ENCODE measurements at places on chromosomes 1 and 21. TPM values are rescaled to one million over a fixed set of nuclear protein-coding genes. Genes with fewer than 3 reads are reported as not detected.
A peak's percentile ranks its signal among the peaks of the same experiment; 100 is the strongest.

DNA sequence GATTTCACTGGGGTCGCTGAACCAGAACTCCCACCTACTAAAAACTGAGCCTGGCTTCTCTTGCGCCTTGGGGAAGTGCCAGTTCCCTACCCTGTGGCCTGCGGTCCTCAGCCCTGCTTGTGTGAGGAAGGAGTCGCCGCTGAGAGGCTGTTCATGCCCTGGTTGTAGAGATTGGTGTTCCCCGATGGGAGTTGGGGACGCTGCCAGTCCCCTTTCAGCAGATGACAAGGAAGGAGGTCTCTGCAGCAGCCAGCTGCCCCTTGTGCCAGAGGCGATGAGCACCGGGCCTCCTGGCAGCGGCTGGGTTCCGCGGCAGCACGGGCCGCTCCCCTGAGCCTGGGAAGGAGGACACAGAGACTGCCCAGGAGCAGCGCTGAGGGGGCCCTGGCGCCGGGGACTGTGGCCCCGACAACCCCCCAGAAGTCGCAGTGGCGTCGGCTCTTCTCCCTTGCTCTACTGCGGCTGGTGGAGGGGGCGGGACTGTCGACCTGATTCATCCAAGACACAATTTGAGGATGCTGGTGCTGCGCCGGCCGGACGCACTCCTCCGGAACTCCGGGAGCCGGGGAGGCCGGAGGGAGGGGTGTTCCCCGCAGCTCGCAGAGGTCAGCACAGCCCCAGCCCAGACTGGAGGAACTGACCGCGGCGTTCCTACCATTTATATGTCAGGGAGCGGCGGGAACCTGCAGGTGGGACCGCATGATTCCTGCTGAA is 12.0 kb upstream of the ADORA3 start:
- DNase-seq, result peak; percentile 39

- DNase-seq, result no peak
Observed at GRCh38 chr1:175801979-175802378, 58.6 kb upstream of the TNR start.

DNA sequence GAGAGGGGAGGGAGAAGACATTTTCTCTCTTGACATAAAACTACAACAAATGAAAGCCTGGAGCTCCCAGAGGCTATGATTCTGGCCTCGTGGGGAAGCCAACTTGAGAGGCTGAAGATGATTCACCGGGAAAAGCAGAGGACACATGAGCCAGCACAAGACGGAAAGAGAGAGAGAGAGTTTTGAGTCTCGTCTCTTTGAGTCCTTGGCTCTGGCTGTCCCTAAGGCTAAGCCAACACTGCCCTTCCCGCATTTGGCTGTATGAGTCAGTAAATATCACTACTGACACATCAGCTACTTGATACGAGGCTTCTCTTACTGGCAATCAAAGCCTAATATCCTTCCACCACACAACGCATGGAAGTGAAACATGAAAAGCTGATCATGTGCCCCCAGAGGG is 95.5 kb downstream of the GRIK3 start:
- no peak for DNase-seq

DNA sequence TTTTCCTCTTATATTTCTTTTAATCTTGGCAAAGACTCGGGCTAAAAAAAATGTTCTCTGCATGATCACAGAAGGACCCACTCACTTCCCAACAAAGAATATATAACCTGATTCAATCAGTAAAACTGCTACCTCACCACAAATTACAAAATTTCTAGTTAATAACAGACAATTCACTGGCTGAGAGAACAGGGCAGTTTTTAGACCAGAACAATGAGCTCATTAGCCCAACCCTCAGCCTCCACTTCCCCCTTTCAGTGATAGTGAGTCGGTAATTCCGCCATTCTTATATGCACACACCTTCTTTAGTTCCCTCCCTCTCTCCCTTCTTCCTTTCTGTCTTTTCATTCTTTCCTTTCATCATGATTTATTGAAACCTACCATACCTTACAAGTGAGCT is 8.9 kb downstream of the SIPA1L2 start:
- DNase-seq, result no peak

DNA sequence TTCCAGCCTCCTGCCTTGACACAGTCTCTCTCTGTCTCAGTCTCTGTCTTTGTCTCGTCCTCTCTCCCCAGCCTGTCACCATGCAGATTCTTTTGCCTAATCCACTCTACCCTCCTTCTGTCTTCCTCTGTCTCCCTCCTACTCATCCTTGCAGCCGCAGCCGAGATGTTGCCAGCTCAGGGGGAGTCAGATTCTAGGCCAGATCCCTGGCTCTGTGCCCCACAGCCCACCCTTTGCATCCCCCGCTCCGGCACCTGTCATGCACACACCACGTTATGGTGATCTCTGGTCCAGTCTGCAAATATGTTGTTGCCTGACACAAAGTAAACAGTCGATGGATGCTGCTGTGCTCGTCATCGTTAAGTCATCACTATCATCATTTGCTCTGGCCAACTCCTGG is 35.5 kb upstream of the IGSF21 start:
- DNase-seq, result no peak

The GRHL3 gene
- polyA plus RNA-seq, result 0.54 TPM

The NPR1 gene
- polyA plus RNA-seq, result 4.7 TPM

The USP33 gene
- 60.6 TPM for polyA plus RNA-seq

The TSPEAR gene
- 0.55 TPM for polyA plus RNA-seq

The SOAT1 gene
- polyA plus RNA-seq, result 14.0 TPM

The RAVER2 gene
- 41.7 TPM for polyA plus RNA-seq

The CDCA8 gene
- polyA plus RNA-seq, result 10.1 TPM

The DYNLT5 gene
- polyA plus RNA-seq, result 3.3 TPM

The FABP3 gene
- polyA plus RNA-seq, result 31.8 TPM
